AG08395 (cell line): ENCODE measurements at places on chromosomes 16 and 17.

- DNase-seq: no peak
Measured at GRCh38 chr16:778447-778846, 9.7 kb downstream of the RPUSD1 start.

- no peak for DNase-seq
Measured at GRCh38 chr16:22323173-22323958, 26.2 kb downstream of the POLR3E start.

DNA sequence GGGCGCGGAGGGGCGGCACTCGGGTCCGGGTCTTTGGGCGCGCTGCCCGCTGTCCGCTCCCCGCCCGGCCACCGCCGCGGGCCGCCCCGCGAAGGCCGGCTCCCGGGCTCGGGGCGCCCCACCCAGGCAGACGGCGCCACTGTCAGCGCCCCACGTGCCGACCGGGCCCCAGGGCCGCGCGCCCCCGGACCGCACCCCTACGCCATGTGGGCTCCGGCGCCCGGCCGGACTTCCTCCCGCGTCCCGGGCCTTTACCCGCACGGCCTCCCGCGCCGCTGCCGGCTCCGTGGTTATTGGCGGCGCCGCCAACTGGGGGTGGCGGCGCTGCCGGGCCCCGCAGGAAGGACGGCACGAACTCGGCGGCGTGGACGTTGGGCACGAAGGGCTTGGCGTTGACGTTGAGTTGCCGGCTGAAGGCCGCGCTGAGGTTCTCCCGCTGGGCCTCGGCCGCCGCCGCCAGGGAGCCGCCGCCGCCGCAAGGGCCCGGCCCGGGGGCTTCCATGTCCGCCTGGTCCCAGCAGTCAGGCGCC, 577 bp downstream of the GSPT1 start:
- peak; percentile 34 for DNase-seq

DNA sequence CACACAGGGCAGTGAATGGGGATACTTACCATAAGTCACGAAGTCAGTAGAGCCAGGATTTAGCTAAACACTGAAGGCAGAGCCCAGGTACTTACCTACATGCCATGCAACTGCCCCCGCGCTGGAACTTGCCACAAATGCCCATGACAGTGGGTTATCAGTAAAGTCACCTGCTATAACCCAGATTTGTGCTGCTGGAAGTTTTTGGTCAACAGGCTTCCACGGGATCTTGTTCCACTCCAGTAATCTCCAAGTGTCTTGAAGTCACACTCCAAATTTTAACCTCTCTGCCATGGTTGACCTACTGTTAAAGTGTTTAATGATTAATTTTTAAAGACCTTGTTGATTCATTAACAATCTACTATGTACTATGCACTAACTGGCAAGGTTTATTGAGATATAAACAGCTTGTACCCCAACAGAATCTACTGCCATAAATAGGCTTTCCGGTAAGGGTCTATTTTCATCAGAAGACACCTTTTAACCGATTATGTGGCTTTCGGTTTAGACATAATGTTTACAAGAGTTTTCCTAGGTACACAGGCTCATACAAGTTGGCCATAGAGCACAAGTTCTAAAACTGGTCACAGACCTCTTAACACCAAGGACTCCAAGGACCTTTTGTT, 6.3 kb upstream of the SLC5A11 start:
- DNase-seq: no peak

DNA sequence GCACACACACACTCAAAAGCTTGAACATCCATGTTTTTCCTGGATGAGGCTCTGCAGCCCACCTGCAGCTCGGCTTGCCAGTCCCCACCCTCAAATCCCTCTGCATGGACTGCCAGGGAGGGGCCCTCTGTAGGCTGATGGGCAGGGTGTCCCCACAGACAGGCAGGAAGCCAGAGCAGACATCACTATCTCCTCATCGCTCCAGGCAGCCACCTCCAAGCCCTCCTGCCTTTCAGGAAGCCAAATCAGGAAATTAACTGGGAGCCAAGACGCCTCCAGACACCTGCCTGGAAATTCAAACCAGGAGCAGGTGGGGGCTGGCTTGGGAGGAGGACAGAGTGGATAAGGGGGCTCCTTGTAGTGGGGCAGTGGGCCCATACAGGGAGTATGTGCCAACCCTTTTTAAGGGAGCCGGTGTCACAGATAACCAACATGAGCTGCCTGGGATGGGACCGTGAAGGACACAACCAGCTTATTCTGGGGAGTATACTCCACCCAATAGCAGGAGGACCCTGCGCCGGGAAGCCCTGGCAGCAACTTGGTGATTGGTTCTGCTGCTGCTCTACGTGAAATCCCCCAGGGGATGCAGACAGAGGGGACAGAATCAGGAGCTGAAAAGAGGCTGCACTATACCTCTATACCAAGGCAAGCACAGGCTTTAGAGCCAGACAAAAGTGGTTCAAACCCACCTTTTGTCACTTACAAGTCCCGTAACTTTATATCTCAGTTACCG, 139.1 kb downstream of the CCT6B start:
- DNase-seq: no peak

- no peak for DNase-seq
Measured at GRCh38 chr17:55450232-55450825, 28.7 kb upstream of the MMD start.

- DNase-seq: no peak
Measured at GRCh38 chr17:50042211-50042610, 13.7 kb upstream of the ITGA3 start.

- DNase-seq: no peak
Measured at GRCh38 chr16:27481282-27481934, 68.3 kb downstream of the GTF3C1 start.

DNA sequence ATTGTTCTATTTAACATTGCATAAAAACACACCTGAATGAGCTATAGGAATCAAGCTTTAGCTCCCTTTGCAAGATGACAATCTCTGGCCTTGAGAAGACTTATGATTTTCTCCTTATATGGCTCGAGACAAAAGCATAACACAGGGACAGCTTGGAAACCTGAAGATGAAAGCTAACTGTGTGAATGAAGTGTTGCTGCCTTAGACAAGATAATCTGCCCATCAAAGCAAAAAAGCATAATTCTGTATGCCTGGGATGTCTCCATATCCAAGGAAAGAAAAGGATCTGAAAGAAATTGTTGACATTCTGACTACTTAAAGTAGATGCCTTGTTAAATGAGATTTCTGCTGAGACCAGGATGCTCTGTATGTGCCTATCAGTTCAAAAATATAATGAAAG, 526.7 kb upstream of the TOM1L1 start:
- no peak for DNase-seq

DNA sequence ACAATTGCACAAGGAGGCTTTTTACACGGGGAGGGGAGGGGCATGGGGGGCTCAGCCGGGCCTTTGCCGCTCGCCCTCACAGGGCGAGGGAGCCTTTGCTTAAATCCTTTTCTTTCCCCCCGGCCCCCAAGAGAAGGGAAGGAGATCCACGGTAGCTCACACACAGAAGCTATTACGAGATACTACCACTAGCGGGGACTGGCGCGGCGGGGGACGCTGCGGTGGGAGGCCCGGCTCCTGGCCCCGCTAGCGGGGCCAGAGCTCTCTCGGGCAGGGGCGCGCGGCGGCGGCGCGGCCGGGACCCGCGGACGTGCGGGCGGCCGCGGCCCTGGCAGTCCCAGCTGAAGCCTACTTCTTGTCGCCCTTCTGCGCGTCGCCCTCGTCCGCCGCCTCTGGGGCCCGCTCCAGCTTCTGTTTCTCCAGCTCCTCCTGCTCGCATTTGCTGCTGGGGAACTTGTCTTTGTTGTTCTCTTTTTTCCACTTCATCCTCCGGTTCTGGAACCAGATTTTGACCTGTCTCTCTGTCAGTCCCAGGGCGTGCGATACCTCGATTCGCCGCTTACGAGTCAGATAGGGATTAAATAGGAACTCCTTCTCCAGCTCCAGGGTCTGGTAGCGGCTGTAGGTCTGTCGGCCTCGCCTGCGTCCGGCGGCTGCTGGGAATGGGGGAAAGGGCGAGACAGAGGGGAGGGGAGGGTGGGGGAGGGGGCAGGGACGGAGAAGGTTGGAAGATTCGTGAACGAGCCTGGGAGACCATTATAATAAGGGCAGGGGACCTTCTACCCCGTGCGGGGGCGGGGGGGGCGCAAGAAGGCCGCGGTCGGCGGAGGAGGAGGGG, 2.0 kb downstream of the HOXB8 start:
- peak; percentile 41 for DNase-seq

GRCh38 chr16:58847902-58848661, 114.0 kb upstream of the GOT2 start:
- DNase-seq: no peak

DNA sequence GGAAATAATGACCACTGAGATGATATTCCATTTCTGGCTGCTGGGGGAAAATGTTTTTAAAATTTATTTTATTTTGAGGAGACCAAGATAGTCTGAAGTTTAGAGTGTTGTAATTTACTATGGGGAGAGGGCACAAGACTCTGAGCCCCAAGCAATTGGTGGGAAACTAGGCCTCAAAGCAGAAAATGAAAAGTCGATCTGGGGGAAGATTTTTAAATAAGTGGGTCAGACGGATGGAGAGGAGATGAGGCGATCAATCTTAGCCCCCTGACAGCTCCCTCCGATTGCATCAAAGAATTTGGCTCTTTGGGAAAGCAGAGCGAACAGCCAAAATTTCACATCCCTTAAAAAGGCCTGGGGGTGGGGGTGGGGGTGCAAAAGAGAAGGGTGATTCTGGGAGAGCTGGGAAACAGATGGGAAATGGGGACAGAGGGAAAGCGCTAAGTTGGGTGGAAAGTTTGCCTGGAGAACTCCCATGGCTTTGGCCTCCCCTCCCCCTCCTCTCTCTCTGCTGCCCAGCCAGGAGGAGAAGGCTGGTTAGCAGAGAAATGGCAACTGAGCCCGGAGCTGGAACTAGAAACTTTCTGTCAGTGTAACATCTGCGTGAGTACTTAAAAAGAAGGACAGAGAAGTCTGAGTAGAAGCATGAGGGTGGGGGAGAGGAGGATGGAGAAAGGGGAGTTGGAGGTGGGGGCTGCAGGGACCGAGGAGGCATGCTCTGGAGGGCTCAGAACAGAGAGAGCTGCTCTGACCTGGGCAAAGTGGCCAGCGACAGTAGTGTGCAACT, 1.4 kb upstream of the HOXB2 start:
- DNase-seq: no peak

DNA sequence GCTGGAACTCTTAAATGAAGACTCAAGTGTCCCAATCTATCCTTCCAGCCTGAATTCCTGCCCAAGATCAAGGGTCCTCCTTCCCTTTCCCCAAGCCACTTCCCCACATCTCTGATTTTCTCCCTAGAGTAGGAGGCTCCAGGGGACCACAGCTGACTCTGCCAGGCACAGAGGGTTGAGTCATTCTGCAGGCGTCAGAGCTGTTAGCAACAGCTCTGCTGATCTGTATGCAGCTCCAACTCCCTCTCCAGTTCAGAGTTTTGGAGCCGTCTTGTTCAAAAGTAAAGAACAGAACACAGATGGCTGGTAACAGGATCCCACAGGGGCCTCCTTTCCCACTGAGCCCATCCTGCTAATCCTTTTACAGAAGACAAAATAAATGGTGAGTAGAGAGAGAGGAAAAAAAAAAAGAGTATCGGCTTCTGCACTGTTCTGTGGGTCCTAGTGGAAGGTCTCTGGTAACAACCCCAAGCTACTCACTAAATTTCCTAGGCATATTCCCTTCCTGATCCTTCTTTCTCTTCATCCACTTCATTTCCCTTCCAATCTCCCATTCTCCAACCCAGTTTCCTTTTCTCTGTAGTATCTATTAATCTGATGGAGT, 13.4 kb upstream of the TAOK1 start:
- peak; percentile 89 for DNase-seq

- DNase-seq: no peak
Measured at GRCh38 chr17:39094607-39095308, 56.7 kb downstream of the PLXDC1 start.

GRCh38 chr16:22291020-22291419, 6.2 kb upstream of the POLR3E start:
- DNase-seq: no peak

DNA sequence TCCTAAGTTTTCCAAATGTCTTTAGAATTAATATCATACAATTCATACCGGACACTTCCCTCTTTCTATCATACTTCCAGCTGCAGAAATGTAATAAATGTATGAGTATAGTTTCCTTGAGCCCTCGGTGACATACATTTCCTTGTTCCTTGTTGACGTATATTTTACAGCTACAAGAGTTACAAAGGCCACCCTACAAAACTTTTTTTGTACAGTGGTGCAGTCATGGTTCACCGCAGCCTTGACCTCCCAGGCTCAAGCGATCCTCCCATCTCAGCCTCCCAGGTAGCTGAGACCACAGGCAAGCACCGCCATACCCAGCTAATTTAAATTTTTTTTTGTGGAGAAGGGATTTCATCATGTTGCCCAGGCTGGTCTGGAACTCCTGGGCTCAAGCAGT, 7.2 kb upstream of the DUS1L start:
- no peak for DNase-seq

GRCh38 chr16:1723450-1724147, 17.6 kb downstream of the MAPK8IP3 start:
- peak; percentile 64 for DNase-seq

GRCh38 chr17:45440161-45440778, 7.6 kb upstream of the ARHGAP27 start:
- DNase-seq: no peak

GRCh38 chr17:27403480-27404005, 52.7 kb upstream of the KSR1 start:
- no peak for DNase-seq
